Glutamatergic neuron (in vitro differentiated cells): ENCODE measurements at places on chromosomes 5 and 9.

DNA sequence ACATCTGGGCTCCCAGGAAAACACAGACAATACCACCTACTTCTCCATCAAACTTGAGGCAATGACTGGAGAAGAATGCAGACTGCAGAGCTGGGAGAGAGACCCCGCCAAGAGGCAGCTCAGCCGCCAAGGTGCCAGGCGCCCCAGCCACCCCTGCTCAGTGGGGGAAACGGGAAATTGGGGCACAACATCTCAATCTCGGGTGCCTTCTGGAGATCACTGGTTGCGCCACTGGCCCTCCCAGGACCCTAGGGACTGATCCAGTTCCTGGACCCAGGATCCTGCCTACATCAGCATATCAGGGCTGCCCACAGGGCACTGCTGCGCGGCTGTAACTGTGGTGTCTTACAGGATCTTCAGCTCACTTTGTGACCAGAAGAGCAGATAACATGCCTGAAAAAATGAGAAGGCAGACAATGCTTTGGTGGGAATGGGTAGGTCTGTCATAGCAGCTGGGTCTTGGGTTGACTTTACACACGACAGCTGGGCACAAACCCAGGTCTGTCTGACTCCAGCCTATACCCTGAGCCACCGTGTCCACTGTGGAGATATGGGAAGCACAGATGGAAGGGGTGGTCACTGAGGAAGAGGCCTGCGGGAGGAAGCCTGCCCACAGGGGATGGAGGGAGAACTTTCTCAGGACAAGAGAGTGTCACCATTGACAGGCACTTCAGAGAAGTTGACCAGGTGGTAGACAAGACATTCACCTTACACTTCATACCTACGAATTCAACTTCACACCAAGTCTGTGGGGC is 135.2 kb upstream of the RAPGEF1 start:
- peak; percentile 10 for DNase-seq

GRCh38 chr5:169778622-169779596 is 141.8 kb downstream of the DOCK2 start:
- DNase-seq, result no peak

DNA sequence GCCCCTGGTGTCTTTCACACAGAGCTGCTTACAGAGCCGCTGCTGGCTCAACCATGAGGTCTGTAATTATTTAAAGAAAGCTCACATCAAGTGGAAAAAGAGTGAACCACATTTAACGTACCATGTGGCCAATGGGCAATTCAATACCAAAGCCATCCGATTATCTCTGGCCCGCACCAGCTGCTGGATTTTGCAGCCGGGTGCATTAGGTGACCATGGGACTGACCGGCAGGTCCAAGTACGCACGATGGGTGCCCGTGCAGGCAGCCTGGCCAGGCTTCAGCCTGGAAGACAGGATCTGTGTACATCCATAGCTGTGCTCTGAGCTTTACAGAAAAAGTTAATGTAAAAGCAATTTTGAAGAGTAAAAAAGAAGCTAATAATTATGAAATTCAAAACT is 20.5 kb downstream of the PPARGC1B start:
- no peak for DNase-seq

DNA sequence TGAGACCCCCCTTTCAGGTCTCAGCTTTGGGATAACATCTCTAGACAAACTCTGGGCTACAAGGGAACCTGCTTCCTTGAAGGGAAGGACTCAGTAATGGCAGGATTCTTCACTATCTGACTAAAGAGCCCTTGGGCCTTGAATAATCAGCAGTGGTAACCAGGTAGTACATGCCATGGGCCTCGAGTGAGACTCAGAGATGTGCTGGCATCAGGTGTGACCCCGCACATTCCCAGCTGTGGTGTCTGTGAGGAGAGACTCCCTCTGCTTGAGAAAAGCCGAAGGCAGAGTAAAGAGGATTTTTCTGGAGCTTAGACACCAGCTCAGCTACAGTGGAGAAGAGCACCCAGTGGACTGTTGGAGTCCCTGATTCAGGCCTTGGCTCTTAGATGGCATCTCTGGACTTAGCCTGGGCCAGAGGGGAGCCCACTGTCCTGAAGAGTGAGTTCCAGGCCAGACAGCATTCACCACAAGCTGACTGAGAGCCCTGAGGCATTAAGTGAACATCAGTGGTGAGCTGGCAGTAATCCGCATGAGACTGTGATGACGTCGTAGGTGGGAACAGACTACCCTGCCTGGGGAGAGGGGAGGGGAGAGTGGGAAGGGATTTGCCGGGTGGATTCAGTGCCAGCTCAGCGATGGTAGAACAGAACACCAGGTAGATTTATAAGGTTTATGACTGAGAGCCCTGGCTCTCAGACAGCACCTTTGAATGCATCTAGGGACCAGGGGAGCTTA is 5.3 kb upstream of the ZNF782 start:
- DNase-seq, result no peak

- DNase-seq, result no peak
Observed at GRCh38 chr5:139246394-139246793, 47.1 kb upstream of the MATR3 start.

- DNase-seq, result no peak
Observed at GRCh38 chr9:35682520-35683315, 7.0 kb downstream of the TPM2 start.

DNA sequence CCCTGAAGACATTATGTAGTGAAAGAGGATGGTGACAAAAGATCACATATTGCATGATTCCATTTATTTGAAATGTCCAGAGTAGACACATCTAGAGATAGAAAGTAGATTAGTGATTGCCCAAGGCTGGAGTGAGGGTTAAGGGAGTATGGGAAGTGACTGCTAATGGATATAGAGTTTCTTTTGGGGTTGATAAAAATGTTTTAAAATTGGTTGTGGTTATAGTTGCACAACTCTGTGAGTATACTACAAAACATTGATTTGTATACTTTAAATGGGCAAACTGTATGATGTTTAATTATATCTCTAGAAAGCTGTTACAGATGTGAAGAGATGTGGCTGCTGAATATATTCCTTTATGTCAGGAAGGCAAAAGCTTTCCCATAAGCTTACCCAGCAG is 202.8 kb downstream of the CCDC171 start:
- no peak for DNase-seq

DNA sequence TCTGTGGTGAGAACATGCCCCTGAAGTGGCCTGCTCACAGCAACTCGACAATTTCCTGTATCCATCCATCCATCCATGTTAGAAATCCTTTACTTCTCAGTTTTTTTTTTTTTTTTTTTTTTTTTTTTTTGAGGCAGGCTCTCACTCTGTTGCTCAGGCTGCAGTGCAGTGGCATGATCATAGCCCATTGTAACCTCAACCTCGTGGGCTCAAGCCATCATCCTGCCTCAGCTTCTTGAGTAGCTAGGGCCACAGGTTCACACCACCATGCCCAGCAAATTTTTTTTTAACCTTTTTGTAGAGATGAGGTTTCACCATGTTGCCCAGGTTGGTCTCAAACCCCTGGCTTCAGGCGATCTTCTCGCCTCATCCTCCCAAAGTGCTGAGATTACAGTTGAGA is 259.1 kb downstream of the ARHGAP26 start:
- no peak for DNase-seq

GRCh38 chr5:148619484-148619883 is 34.8 kb downstream of the HTR4 start:
- no peak for DNase-seq

DNA sequence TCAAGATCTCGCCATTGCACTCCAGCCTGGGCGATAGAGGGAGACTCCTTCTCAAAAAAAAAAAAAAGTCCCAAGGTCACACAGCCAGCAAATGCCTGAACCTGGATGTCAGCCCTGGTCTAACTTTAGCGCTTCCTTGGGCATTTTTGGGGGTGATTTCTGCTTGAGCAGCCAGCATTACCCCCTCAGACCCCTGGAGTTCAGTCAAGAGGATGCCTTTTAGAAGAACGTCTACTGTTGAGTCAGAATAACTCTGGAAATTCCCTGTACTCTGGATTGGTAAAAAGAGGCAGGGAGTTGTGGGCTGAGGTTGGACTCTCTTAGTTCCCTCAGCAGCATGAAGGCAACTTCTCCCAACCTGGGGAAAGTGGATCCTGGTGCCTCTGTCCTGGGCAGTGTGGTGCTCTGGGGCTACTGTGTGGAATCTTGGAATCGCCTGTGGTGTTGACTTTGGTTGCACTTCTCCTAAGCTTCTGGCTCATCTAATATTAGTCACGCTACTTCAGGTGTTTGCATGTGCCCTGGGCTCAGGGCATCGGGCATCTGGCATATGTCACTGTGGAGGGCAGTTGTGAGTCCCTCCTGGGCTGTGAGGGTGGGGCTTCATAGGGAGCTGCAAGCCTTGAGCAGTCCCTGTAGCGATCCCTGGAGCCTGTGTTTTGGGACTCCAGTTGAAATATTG is 32.2 kb downstream of the STXBP1 start:
- DNase-seq, result no peak
